ENCODE measurements at places on chromosomes 4 and X.
A peak's percentile ranks its signal among the peaks of the same experiment; 100 is the strongest.

- peak; percentile 96 for DNase-seq
These were observed 15.9 kb downstream of the IL15 start for GRCh38 chr4:141652161-141652778.

GRCh38 chr4:13626492-13627177 lies 890 bp downstream of the BOD1L1 start:
- DNase-seq = peak; percentile 3

- no peak for DNase-seq
These were observed 1295.8 kb upstream of the ADGRL3 start for GRCh38 chr4:59904331-59904730.

DNA sequence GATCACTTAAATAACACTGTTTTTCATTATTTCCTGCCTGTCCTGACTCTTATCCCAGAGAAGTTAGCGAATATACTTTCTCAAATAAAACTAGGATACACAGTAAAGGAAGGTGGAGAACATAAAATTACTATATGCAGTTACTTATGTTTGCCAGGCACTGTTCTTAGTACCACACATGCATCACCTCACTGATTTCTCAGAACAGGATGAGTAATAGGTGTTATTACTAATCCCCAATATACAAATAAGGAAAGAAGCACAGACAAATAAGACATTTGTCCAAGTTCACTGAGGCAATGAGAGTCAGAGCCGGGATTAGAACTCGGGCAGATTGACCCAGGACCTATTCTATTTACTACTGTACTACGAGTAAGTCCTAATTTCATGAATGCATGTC lies 91.7 kb downstream of the CORIN start:
- DNase-seq = no peak

GRCh38 chr4:184907216-184907615 lies 81.4 kb upstream of the ACSL1 start:
- no peak for DNase-seq

DNA sequence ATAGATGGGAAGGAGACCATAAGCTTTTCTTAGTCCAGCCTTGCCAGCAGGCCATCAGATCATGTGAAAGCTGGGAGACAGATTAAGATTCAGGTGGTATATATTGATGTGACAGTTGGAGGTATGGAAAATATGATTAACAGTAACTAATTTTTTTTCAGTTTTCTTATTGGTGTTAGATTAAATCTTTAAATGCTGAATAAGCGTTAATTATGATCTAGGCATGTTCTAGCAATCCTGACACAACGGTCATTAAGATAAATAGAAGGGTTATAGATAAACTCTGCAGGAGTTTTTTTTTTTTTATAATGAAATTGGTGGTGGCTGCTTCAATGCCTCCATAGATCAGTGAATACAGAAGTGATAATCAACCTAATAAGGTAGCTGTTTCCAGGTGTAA lies 649.5 kb upstream of the TENM3 start:
- DNase-seq = no peak

DNA sequence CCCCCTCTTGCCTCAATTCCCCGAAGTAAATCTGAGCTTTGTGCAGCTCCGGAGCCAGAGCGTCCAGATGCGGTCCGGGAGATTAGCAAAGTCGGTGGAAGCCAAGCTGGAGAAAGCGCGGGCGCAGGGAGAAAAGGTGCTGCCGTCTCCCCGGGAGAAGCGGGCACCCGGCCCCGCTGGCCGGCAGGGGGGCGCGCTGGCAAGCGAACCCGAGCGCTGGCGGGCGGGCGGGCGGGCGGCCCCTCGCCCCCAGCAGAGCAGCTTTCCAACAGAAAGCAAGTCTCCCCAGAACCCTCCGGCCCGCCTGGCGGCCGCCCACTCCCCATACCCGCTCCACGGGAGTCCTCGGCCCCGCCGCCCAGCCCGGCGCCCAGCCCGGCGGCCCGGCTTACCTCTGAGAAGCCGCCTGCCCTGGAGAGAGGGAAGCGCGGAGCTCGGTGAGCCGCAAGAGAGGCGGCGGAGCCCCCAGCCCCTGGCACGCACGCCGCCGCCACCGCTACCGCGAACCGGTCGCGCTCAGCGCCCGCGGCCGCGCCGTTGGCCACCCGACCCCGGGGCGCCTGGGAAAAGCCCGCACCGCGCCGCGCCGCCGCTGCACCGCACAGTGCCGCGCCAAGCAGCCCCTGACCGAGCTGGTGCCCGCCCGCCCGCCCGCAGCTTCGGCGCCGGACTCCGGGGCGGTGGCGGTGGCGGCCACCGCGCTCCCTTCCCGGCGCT lies 529 bp upstream of the CITED1 start:
- DNase-seq = no peak

DNA sequence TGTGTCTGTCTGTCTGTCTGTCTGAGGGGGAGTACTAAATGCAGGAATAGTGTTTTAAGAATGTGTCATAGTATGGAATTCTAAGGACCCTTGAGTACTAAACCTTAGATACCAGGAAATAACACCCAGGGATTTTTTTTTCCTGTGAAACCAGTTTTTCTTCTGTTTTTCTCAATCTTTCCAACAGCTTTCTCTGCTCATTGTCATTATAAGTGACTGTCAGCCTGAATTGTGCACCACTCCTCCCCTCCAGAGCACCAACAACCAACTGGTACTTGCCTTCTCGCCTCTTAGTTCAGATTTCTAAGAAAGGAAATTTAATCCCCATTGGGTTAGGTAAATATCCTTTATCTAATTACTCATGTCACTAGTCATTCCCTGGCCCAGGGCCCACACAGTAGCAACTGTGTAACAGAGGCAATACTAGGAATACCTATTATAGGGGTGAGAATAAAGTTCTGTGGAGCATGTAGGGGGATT lies 320.6 kb downstream of the ADGRL3 start:
- peak; percentile 5 for DNase-seq

DNA sequence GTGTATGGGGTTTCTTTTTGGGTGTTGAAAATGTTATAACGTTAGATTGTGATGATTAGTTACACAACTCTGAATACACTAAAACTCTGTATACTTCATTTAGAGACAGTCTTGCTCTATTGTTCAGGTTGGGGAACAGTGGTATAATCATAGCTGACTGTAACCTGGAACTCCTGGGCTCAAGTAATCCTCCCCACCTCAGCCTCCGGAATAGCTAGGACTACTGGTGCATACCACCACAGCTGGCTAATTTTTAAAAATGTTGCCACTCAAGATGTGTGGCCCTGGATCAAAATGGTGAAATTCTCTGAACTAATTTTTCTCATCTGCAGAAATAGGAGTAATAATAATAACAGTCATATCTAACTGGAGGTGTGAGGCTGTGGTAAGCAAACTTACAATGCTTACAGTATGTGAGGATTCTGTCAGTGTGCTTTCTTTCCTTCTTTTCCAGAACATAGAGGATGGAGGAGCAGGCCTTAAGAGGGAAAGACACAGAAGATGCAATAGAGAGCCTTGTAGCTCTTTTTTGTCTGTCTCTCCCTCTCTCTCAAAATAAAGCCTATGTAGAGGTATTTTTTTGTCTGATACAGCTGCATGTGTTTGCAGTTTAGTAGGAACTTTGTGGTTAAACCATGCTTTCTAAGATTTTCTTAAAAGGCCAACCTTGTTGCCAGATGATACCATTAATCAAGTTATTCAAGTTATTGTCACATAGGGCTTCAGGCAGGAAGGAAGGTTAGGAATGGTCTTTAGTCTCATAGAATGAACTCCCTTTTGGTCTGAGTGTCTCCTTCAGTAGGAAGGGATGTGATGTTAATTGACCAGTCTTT lies 7.5 kb downstream of the ADD1 start:
- peak; percentile 71 for DNase-seq

- DNase-seq = no peak
These were observed 218.6 kb downstream of the DCAF12L2 start for GRCh38 chrX:125947501-125947900.

DNA sequence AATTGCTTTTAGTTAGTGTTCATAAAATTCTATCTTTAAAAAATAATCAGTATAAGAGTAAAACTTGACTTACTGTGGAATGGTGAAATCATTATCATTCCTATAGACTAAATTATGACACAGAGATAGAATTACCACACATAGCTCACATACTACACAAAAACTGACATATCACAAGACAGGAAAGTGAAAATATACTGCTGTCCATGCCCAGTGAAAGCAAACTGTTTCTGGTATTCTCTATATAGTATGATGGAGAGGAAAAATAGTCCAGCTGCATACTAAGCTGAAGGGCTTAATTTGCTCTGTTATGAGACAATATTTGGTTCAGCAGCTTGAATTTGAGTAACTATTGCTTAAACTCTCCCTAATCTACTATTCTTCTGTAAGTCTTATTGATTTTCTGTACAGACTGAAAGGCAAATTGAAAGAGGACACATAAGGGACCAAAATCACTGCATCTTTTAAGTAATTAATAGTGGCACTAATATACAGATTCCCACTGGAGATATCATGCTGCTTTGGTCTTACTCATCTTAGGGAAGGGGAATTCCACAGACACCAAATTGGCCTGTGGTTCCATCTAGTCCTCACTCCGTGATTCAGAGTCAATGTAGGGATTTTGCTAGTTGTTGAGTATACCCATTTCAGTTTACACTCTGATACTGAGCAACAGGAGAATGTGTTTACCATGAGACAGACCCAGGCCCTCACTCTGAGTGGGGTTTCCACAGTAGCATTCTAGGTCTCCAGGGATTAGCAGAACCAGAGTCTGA lies 47.4 kb upstream of the AGA start:
- DNase-seq = no peak

GRCh38 chr4:66178906-66179305 lies 508.6 kb upstream of the EPHA5 start:
- peak; percentile 79 for DNase-seq

- DNase-seq = no peak
These were observed 39.5 kb downstream of the ZNF518B start for GRCh38 chr4:10417740-10418139.

GRCh38 chr4:184514121-184514988 lies 40.0 kb upstream of the IRF2 start:
- DNase-seq = peak; percentile 91

DNA sequence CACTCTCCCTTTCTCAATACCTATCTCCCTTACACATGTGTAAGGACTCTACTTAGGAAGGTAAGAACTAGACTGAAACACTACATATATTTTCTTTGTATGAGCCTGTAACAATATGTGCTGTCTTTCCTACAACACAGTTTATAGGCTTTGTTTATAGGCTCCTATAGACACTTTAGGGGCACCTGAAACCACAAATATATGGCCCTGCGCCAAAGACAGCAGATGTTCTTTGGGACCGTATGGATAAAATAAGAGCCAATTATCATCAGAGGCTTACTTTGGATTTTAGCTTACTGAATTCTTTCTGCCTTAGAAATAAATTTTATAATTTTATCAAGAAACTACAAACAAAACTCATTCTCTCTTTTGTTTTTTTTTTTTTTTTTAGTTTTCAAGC lies 16.6 kb upstream of the CXCL3 start:
- no peak for DNase-seq

DNA sequence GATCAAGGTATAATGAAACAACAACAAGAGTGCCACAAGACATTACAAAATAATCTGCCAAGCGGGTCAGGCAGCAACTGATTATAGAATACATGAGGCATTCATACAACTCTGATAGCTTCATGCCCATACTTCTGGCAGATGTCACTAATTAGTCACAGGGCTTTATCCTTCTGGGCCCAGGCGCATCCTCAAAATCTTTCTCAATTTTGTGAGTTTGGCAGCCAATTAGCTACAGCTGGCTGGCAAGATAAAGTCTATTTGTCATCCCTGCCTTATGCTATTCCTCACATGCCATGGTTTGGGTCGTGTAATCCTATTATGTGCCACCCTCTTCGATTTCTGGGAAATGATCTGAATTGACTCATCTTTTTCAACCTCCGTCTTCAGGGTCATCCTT lies 254.3 kb downstream of the PACRGL start:
- DNase-seq = no peak

DNA sequence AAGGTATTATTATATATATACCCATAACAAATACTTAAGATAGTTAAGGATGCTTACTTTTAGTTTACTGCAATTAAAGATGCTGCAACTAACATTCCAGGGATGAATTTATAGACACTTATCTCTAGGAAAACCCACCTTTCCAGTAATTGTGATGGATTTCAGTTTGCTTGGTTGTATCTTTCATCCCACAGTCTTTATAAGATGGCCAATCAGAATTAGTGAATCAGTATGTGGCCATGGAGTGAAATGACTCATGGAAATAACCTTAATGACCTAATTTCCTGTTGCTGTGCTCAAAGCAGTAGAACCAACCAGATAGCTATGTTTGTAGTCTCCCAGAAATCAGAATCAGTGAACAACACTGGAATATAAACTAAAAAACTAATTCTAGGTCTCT lies 26.4 kb downstream of the MOSPD2 start:
- DNase-seq = peak; percentile 47

DNA sequence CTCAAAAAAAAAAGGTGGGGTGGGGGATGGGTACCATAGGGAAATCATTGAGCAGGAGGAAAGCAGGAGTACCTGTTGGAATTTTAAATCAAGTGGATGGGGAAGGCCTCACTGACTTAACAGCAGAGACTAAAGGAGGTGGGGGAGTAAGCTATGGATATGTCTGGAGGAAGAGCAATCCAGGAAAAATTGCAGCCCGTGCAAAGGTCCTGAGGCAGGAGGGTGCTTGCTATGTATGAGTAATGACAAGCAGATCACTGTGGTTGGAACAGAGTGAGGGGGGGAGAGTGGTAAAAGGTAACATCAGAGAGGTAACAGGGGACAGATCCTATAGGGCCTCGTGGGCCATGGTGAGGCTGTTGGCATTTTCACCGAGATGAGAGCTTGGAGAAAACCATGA lies 4.1 kb downstream of the FTSJ1 start:
- DNase-seq = no peak

DNA sequence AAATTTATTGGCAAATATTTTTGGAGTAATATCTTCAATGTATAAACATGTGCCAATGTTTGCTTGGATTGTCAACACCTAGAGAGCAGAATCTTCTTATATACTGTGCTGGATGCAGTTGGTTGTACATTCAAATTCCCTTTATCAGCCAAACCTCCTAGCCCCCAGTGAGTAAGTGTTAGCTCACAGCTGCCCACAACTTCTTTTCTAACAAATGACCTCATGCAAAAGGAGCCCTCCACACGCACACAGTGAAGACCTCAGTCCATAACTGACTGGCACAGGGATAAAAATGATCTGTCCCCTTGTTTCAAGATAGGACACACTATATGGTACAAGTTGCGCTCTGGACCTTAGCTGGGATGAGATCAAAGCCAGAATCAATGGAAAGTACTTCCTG lies 458.0 kb upstream of the NWD2 start:
- DNase-seq = peak; percentile 25

DNA sequence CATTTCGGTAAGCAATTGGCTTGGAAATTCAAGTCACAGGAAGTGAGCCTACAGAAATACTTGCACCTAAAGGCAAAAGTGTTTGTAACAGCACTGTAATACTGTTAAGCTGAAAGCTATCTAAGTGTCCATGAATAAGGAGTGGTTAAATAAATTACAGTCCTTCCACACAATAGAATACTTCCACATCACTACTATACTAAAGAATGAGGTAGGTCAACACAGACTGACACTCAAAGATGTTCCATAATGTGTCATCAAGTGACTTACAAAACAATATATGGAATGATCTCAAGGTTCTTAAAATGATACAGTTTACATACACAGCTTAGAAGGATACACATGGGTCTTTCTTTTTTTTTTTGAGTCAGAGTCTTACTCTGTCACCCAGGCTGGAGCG lies 27.0 kb downstream of the SLC10A6 start:
- DNase-seq = no peak
